ENCODE measurements at places on chromosomes 3 and 15.

DNA sequence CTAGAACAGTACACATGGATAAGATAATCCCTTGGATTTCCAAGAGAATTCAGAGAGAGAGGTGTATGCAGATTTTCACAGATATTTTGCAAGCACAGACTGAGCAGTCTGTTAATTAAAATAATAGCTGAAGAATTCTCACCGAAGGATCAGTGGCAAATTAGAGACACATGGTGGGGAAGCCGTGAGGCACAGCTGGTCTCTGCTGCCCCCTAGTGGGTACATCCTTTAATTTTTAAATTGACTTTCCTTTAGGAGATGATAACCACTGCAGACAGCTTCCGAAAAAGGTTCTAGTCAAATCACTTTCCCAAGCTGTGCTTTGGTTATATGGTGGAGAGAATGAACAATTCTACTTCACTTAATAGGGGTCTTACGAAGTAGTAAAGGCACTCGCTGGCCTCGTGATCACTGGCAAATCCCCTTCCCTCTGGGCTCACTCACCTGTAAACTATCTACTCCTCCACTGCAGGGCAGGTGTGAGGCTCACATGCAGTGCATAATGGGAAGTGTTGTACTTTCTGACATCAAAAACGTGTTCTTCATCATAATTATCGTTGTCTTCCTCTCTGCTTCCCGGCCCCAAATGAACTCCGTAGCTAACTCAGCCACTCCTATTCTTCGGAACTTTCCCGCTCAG, 19.5 kb downstream of the MESD start:
- peak; percentile 37 for DNase-seq

- DNase-seq: no peak
These were observed 755.7 kb downstream of the MCTP2 start for GRCh38 chr15:94987085-94987484.

DNA sequence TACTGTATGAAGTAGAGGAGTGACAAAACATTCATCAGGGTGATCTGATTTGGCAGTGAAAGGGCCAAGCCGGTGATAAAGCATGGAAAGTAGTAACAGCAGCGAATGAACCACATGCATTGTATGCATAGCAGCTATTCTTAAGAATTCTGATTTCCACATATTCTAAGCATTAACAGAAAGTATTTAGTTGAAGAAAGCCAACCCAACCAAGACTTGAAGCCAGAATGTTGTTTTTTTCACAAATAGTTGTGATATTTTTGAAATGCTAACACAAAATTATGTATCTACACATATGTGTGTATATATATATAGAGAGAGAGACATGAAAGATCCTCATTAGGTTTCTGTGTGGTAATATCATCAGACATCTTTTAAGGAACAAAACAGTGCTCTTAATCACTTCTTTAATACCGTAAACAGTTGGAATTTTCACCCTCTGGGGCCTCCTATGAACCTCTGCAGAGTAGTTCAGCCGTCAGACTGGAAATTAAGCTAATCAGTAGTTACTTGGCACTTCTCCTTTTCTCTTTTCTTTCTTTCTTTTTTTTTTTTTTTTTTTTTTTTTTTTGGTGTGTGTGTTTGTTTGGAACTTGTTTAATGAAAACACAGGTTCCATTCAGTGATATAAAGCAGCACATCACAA, 139.6 kb downstream of the CMSS1 start:
- DNase-seq: no peak

GRCh38 chr3:23644676-23645075, 161.1 kb upstream of the UBE2E1 start:
- DNase-seq: no peak

- DNase-seq: peak; percentile 22
These were observed 121.2 kb downstream of the TLE3 start for GRCh38 chr15:69976366-69976994.

DNA sequence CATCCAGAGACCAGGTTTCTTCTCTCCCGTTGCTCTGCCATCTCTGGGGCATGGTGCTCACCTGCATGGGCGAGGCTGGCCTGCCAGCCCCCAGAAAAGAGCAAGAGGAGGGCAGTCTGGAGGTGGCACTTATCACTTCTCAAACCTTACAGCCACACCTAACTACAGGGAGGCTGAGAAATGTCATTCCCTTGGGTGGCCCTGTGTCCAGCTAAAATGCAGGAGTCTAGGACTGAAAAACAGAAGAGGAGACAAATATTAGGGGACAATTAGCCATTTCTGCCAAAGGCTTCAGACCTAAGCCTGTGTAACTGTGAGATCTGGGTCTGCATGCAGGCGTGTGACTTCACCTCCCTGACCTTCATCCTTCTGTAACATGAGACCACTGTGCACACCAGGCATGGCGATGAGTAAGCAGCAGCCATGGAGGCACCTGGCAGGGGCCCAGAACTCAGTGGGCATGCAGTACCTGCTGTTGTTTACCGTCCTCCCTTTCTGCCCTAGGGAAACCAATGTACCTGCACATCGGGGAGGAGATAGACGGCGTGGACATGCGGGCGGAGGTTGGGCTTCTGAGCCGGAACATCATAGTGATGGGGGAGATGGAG, 83.4 kb downstream of the MESD start:
- no peak for DNase-seq

DNA sequence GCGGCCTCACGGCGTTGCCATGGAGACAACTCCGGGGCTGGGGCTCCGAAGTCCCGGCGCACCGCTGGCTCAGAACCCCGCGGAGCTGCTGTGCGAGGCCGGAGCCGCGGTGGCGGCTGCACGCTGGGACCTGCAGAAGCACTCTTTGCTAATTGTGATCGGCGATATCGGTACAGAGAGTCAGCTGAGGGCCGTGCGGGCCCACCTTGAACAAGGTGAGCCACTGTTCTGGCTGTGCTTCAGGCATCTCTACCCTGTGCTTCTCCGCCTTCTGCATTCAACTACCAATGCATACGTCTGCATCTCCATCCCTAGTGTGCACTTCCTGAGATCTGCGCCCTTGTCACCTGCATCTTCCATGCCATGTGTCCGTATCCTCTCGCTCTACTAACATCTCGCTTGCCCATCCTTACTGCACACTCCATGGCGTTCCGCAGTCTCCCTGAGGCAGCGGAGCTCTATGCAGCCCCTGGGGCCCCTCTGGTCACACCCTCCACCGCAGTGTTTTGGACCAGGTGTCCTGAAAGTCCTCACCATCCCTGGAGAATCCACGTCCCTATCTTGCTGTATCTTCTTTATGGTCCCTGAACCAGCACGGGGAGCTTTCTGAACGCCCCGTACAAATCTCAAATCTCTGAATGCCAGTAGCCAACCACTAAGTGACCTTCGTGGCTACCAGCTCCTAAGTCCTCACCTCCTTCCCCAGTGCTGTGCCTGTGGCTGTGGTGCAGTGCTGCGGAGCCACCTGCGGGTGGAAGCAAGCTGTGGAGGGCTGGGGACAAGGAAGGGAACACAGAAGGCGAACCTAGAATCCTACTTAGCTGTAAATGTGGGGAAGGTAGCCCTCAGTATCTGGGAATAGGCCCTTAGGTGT, 6.2 kb upstream of the MAP1A start:
- no peak for DNase-seq

- DNase-seq: no peak
These were observed 712.6 kb upstream of the GBE1 start for GRCh38 chr3:82473864-82474541.

DNA sequence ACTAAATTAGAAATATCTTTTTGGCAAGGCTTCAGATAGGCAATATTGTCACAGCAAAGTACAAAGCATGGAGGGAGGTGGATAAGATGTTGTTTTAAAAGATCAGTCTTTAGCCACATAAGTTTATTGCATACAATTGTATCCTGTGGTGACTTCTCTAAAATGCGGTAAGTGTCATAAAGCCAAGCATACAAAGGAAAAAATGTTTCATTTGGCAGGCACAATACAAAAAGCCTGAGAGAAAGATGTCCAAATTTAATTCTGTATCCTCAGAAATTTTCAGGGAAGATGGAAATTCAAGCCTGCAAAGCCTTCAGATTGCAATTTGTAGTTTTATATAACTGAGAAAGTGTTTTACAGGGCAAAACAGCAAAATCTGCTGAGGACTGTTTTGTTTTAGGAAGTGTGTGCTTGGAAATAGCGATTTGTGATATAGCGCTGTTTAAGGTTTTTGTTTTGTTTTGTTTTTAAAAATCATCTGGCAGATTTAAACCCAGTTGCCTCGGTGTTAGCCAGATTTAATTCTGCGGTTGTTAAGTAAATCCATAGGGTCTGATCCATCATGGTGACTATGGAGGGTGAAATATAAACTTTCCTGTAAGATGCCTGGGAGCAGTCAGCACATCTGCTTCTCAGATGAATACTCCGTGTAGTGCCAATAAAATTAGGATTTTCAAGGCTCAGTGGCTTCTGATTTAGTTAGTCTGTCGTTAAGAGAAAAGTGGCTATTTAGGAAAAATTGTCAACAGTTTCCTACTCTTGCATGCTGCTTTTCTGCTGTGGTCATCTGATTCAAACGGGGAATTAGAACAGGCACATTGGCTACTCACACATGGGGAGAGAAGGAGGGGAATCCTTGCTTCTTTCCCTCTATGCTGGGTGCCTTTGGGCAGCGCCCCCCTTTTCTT, 8.0 kb downstream of the KAT2B start:
- DNase-seq: no peak

DNA sequence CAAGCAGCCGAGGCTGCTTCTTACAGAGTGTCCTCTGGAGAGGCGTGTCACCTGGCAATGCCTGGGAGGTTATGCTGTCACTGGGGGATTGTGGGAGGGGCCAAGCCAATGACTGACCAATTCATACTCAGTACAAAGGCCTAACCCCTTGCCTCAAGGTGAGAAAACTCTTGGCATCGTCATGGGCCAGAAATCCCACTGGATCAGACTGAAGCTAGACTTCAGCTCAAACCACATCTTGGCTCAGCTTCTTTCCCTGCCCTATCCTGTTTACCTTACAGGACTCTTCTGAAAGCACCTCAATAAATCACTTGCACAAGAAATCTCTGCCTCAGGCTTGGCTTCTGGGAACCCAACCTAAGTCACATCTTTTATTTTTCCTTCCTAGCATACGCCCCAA, 9.5 kb downstream of the ANAPC13 start:
- DNase-seq: no peak

- no peak for DNase-seq
These were observed 4.9 kb upstream of the ENTPD3 start for GRCh38 chr3:40381904-40382616.

GRCh38 chr3:23435318-23435717, 232.2 kb downstream of the UBE2E2 start:
- no peak for DNase-seq

- peak; percentile 74 for DNase-seq
These were observed 57.5 kb upstream of the HACD2 start for GRCh38 chr3:123642182-123642956.

DNA sequence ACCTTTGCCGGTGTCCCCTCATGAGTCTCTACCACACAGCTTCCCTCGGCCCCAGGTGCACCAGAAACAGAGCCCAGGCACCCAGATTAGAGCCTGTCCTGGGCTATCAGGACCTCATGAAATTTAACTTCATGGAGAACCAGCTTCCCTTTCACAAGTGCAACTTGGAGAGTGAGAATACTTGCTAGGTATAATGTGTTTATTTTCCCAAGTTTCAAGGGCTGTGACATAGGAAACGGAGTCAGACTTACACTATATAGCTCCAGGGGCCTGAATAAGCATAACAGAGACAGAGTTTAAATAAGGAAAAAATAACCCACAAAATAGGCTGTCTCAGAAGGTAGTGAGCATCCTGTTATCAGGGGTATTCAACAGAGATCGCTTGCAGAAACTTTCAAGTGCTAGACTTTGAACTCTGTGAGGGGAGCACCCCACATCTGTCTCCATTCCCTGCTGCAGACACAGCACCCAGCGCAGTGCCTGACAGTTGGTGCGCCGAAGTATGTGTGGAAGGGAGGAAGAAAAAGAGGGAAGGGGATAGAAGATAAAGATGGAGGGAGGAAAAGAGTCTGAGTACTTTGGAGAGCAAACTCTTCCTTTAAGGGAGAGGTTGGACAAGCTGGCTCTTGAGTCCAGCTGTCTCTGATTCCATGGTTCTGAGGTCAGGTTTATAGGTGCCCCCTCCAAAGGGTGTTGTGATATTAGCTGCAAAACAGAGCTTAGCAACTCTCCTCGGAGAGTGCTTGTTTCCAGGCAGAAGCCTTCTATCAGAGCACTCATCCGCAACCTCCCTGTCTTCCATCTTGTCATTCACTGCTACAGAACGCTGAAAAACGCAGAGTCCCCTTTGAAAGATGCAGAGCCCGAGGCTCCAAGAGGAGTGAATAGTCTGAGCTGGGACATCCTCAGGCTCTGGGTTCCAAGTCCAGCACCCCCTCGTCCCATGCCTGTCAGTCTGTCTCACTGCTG, 84.8 kb downstream of the CPN2 start:
- DNase-seq: no peak

DNA sequence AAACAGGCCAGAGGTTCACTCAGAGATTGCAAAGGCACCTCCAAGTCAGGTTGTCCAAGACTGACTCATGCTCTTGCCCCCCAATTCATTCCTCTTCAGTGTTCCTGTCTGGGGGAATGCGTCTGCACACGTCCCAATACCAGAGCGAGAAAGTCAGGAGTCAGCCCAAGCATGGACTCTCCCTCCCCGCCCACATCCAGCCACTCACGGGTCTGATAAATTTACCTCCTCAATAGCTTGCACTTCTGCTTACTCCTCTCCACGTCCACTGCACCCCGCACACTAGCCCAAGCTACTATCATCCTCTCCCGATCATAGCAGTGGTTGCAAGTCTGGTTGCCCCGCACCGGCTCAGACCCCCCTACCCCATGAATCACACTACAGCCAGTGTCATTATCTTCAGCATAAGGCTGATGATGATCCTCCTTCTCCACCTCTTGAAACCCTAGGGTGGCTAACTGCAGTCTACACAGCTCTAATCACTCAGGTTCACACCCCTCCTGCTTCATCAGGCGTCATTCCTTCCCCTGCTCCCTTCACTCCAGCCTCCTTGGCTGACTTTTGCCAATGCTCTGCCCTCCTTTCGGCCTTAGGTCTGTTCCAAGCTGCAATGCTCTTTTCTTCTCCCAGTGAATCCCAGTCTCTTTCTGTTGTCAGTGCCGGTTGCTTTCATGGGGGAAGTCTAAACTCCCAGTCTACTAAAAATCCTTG, 27.6 kb upstream of the MYO1E start:
- DNase-seq: no peak

DNA sequence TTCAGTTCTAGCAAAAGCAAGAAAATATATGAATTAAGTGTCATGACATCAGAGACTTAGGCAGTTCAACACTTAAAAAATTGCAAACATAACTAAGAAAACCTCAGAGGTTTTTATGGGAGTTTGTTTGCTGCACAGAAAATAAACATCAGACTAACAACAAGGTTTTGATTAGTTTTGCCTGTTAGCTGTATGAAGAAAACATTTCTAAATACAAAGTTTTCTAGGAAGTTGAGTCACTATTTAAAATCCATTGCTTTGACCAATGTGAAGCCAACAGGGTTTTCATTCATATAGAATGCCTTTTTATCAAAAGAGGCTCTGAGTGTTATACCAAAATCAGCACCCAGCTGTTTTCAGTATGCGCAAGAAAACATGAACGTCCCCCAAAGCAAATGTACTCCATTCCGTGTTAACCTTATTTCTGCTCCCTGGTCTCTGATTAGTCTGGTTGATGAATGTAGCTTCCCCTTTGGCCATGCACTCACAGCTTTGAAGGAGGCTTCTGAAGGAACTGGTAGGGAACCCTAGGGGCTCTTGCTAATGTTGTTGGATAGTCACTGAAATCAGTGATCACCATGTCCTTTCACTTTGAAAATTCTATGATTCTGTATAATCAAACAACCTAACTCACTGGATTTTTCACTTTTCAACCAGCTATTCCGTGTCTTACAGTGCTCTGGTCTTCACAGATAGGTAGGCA, 89.6 kb upstream of the TSEN2 start:
- no peak for DNase-seq
